ENCODE measurements at places on chromosomes 7 and 10.
A peak's percentile ranks its signal among the peaks of the same experiment; 100 is the strongest.

DNA sequence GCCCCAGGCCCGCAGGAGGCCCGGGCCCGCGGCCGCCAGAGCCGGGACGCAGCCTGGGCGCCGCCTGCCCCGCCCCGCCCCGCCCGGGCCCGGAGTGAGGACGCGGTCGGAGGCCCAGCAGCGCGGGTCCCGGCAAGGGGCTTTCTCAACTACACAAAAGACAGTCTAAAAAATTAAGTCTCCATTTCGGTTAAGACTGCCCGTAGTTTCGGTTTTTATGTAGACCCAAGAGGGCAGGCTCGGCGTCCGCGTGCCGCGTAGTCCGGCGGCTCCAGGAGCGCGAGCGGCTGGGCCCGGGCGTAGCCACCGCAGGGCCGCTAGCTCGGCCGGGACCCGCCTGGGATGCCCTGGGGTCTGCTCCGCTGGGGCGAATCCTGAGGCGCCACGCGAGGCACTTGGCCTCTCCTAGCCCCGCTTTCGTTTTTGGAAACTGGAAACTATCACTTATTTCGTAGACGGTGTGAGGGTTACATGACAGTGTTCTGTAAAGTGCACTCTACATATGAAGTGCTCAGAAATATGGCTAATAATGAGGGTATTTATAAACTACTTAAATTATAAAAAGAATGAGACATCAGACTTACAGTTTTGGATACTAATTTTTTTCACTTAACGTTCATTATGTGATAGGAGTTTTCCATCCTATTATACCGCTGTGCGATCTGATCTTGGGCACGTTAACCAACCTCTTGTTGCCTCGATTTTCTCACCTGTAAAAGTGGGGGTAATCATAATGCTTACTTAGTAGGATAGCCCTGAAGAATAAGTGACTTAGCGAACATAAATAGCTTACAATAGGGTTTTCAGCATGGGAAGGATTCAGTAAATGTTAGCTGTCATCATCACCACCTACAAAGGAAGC is 573 bp downstream of the BLVRA start:
- peak; percentile 89 for ATAC-seq

GRCh38 chr7:53657586-53657985 is 622.2 kb downstream of the POM121L12 start:
- no peak for ATAC-seq

- ATAC-seq: no peak
Observed at GRCh38 chr7:10677211-10677610, 296.5 kb upstream of the PHF14 start.

DNA sequence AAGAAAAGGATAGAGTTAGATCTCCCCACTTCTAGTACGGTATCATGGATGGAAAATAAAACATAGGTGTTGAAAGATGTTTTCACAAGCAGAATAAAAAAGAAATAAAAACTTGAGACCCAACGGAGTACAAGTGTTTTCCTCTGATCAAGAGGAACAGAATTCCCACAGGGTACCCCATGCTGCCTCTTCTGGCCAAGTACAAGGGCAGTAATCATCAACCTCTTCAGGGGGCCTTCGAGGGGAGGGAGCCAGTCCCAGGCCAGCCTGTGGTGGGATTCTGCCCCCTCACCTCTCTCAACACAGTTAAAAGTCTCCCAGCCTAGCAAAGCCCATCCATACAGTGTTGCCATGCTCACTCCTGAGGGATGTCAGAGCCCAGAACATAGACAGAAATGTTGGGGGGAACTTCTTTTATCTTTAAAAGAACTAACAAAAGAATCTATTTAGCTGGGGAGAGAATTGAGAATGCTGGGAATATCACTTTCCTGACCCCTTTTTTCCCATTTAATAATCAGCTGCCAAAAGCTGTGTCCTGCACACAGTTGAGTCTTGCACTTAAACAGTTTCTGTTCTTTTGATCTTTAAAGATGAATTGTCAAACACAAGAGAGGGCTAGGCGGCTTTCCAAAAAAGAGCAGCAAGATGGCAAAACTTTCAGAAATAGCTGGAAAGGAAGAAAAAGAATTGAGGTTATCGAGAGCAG is 101.7 kb downstream of the PTN start:
- ATAC-seq: no peak

- ATAC-seq: no peak
Observed at GRCh38 chr7:105580022-105580740, 1.1 kb downstream of the EFCAB10 start.

DNA sequence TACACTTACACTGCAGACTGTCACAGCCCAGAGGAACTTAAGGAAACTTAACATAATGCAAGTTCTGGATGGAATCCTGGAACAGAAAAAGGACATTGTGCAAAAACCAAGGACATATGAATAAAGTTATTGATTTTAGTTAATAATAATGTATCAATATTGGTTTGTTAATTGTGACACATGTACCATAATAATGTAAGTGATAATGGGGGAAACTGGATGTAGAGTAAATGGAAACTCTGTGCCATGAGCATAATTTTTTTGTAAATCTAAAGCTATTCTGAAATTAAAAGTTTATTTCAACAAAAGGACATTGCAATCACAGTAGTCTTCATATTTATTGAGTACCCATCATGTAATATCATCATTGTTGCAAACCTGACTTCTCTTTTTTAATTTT is 107.2 kb downstream of the VTI1A start:
- ATAC-seq: no peak

DNA sequence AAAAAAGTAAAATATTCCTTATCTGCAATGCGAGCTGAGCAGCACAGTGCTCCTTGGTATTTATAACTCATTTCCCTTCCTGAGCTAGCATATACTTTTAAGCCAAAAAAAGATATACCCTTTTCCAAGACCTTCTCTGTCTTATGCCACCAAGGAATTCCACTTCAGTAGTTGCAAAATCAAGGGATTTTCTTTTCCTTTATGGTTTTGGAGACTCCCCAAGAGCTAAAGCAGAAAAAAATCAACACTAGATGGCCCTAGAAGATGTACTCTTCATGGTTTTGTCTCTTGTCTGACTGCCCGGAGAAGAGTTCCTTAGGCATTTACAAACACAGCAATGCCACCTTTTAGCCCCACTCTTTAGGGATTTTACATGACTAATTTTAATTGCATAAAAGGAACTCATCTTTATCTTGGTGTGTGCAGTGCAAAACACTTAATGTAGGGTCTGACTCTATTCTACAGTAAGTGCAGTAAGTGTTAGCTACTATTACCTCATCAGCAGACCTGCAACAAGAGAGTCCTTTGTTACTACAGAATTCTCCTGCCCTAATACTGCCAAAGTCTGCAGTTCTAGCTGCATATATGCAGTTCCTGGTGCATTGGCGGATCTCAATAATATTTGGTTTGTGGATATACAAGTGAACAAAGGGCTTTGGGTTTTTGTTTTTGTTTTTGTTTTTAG is 443.3 kb downstream of the GFRA1 start:
- peak; percentile 38 for ATAC-seq

DNA sequence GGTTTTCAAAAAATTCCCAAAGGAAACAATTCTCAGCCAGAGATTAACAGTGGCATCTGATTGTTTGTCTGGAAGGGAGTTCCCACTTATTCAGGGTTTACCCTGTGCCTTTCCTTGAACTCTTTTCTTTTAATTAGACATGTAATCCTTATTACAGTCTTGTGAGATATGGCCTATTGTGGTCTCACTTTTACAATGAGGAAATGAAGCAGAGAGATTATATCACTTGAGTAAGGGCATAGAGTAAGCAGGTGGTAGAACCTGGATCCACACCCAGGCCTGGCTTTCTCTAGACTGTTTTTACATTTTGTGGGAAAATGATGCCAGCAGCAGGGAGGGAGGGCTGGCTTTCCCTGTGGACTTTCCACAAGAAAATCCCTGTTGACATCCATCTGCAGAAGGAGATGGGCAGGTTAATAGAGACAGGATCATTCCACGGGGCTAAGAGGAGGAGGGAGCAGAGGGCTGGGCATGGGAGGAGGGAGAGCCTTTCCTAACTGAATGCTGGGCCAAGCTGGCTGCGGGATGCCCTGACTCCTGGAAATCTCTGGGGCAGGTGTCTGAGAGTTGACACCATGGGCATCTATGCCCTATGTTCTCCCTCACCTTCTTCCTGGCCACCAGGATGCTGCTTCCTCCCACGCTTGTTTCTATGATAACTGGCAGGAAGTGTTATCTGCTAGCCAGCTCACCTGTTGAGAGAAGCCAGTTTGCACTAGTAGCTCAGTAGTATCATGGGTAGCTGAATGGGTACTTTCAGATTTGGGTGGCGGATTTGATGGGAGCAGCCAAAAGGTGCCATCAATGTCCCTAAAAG is 28.7 kb upstream of the ARHGAP22 start:
- no peak for ATAC-seq

DNA sequence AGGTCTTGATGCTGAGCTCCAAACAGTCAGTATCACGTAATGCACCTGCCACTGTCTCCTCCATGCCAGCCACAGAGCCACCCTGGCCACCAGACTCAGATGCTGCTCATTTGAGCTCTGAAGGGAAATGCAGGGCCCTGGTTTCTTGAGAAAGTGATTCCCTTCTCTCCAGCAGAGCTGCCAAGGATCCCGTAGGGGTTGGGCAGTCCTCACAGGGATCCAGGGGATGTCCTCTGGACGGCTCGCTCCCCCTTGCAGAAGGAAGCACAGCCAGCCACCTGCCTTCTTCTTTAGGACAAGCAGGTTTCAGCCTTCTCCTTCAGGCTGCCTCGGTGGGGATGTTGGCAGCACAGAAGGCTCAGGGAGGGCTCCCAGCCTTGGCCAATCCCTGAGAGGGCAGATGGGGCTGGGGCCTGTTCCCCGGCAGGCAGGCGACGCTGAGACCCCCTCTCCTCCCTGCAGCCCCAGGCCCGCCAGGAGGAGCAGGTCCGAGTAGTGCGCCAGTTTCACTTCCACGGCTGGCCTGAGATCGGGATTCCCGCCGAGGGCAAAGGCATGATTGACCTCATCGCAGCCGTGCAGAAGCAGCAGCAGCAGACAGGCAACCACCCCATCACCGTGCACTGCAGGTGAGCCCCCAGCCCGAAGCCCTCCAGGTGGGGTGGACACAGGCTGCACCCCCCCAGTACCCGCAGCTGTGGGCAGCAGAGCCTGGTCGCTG is 48.9 kb downstream of the MKI67 start:
- no peak for ATAC-seq

Measured in motor neuron (in vitro differentiated cells).